ENCODE measurements at places on chromosomes 2 and 18.

GRCh38 chr2:19312949-19313348 is 45.5 kb downstream of the OSR1 start:
- peak; percentile 71 for DNase-seq

- no peak for DNase-seq
These were observed 133.9 kb downstream of the ZNF532 start for GRCh38 chr18:58998401-58999203.

- no peak for DNase-seq
These were observed 206.5 kb downstream of the PRKCE start for GRCh38 chr2:45857867-45858520.

DNA sequence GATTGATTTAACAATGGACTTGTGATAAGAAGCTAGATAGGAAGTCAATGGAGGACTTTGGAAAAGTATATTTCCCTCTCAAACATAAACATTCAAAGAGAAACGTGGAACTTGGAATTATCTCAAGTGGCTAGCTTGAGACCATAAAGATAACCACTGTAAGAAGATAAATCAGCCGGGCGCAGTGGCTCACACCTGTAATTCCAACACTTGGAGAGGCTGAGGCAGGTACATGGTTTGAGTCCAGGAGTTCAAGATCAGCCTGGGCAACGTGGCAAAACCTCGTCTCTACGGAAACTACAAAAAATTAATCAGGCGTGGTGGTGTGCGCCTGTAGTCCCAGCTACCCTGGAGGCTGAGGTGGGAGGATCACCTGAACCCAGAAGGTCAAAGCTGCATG is 405.9 kb upstream of the ACVR2A start:
- DNase-seq = no peak

GRCh38 chr2:173424886-173425285 is 70.2 kb downstream of the CDCA7 start:
- DNase-seq = no peak

DNA sequence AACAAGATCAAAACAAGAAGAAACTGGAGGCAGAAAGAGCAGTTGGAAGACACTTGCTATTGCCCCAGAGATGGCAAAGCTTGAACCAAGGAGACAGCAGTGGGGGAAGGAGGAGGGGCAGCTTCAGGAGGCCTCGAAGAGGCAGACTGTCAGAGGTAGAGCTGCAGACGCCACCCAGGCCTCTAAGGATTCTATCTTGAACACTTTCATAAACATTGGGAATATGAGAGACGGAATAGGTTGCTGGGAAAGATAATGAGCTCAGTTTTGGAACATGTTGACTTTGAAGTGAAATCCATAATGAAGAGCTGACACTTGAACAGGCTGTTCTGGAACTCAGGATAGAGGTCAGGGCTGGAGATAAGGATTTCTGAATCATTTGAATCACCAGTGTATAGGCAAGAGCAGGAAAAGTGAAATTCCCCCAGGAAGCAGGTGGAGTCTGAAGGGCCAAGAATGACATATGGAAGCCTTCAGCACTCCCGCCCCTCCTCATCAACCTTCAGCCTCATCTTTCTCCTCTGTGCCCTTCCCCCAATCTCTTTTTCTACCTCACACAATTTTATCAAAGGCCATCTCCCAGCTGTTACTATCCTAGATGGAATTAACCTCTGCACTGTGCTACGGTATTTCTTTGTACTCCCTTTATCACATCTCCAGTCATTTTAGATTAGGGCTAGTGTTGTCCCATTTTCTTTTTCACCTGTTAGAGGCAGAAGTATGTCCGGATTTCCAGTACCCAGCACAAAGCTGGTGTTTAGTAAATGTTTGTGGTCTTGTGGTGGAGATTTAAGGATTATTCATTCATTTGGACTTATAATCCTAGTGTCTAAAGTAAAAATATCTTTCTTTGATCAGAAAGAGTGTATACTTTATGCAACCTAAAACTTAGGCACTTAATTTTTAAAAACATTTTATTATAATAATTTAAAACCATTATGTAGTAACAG is 47.5 kb upstream of the RTN4 start:
- DNase-seq = no peak

- no peak for DNase-seq
These were observed 15.2 kb downstream of the SRBD1 start for GRCh38 chr2:45595721-45596435.

GRCh38 chr2:170968205-170969003 is 39.4 kb downstream of the GORASP2 start:
- DNase-seq = no peak

- DNase-seq = no peak
These were observed 49.5 kb upstream of the RAB12 start for GRCh38 chr18:8559612-8560186.

GRCh38 chr2:217277646-217278398 is 418.0 kb upstream of the TNP1 start:
- peak; percentile 32 for DNase-seq

DNA sequence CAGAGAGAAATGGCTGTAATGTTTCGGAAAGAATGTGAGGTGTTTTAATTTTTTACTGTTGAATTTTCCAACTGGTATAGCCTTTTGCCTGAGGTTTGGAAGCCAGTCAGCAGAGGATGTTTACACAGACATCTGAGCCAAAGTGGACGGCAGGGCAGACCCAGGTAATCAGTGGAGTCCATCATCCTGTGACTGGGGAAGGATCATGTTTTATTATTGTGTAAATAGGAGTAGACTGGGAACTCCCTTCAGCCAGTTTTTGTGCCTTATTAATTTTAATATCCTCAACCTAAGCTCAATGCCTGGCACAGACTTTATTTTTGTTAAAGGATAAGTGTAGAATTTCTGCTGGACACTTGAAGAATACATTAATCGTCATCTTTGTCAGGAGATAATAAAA is 142.0 kb upstream of the GAREM1 start:
- DNase-seq = no peak

GRCh38 chr18:36067055-36067957 is at the start of gene RPRD1A:
RPRD1A (minus strand) TSS chr18:36067559; CDS start chr18:36067404, 155 bp downstream.
- peak; percentile 86 for DNase-seq

DNA sequence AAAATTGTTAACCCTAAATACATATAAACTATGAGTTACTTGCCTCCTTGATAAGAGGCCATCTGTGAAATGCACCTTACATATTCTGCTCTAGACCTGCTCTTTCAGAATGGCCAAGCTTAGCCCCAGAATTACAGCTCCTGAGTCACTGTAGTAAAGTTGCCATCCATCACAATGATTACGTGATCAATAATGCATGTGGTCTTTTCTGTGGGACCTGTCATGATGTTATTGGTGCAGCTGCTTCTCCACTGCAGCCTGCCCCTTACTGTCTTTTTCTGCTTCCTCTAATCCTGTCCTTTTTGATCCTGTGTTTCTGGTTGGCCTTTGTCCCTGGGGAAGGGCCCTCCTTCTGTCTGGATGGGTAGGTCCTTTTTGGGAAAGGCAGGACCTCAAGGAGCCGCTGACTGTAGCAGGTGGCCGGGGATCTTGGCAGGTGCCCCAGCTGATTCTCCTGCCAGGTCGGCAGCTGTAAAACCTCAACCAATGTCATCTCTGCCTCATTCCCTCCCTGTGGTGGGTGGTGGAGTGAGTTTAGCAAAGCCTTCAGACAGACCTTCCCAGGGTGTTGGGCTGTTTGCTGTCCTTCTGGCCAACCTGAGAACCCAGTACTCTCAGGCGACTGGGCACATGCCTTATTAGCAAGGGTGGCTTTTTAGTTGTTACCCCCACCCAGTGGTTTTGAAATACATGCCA is 126.2 kb upstream of the EML6 start:
- no peak for DNase-seq

GRCh38 chr2:12417786-12418185 is 298.9 kb upstream of the TRIB2 start:
- no peak for DNase-seq

DNA sequence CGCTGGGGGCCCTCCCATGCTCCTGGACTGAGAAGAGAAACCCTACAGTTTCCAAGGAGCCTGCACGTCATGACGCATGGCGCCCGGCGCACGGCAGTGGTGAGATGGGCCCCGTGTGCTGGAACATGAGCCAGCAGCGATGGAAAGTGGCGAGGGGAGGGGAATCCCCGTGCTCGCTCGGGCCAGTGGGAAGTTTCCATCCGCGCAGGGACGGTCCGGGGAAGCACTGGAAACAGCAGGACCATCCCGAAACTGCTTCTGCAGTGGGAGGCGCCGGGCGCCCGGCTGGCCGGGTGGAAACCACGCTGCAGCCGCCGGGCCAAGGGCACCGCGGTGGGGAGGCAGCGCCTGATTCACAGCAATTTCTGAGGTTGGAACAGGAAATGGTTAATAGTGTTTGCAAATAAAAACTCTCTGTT is 4.9 kb upstream of the PDCD1 start:
- no peak for DNase-seq

Measured in HT-29 (cell line).